ENCODE measurements at places on chromosomes 6 and 20. TPM values are rescaled to one million over a fixed set of nuclear protein-coding genes. Genes with fewer than 3 reads are reported as not detected.

The SLC22A16 gene
- not detected for total RNA-seq

The C6orf132 gene
- 1.3 TPM for total RNA-seq

The GPX5 gene
- not detected for total RNA-seq

The TMEM170B gene
- total RNA-seq = 4.2 TPM

The ITPA gene
- 24.1 TPM for total RNA-seq

The SCRT2 gene
- not detected for total RNA-seq

The AIF1 gene
- 10.3 TPM for total RNA-seq

The SLPI gene
- 1.3 TPM for total RNA-seq

The IP6K3 gene
- 16.6 TPM for total RNA-seq

The RIMS1 gene
- 1.2 TPM for total RNA-seq

The OR2B3 gene
- total RNA-seq = not detected

The ACSS1 gene
- 47.6 TPM for total RNA-seq

The SERPINB1 gene
- total RNA-seq = 26.4 TPM

The OTOR gene
- total RNA-seq = not detected

The MAP1LC3A gene
- 61.0 TPM for total RNA-seq

The PLEKHG1 gene
- 19.5 TPM for total RNA-seq

The UBE2C gene
- 0.38 TPM for total RNA-seq

The TUBB1 gene
- 0.54 TPM for total RNA-seq

All from cardiac septum (tissue), 1 donor.